ENCODE measurements at places on chromosomes 1 and 21. TPM values are rescaled to one million over a fixed set of nuclear protein-coding genes. Genes with fewer than 3 reads are reported as not detected.

GRCh38 chr1:39689214-39689613 lies 2.0 kb downstream of the HPCAL4 start:
- no peak for DNase-seq

DNA sequence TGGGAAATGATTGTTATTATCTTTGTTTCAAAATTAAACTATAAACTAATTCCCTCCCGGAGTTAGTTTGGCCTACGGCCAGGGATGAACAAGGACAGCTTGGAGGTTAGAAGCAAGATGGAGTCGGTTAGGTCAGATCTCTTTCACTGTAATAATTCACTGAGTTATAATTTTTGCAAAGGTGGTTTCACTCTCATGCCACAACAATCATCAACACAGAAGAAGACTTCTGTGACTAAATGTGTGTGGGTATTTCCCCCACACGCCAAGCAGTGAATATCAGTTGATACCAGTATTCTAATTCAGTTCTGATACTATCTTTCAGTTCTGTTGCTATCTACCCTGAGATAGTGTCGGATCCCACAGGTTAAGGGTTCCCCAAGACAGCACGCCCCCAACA lies 215.1 kb downstream of the S1PR1 start:
- no peak for DNase-seq

GRCh38 chr1:25556791-25557476 lies 13.5 kb downstream of the LDLRAP1 start:
- DNase-seq: peak; percentile 47

ADAMTS1 gene
- total RNA-seq: 70.3 TPM

ERICH3 gene
- total RNA-seq: not detected

GRCh38 chr1:91885213-91885715 lies 687 bp downstream of the TGFBR3 start:
- peak; percentile 68 for DNase-seq

RAB42 gene
- 1.3 TPM for total RNA-seq

DNA sequence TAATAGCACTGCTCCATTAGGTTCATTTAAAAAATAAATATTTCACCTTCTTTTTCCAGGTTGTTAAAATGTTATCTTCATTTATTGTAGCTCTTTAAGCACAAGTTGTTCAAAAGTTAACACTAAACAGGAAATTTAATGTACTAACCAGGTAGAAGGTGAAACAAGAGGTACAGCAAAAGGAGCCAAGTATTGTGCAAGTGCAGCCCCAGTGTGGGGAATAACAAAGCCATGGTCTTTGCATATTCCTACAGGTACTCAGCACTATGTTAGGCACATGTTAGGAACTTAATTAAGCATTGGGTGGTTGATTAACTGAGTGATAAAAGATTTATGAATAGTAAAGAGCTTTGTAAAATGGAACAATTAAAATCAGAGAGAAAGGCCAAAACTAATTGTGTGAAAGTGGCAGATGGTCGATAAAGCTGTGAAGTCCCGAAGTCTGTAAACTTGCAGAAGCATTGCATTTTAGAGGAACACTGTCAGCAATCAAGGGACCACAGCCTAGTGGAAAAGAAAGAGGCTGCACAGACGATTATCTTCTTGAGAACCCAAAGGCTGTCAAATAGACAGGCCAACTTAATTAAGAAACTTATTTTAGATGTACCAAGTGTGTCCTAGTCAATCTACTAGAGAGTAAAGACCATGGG lies 185.8 kb downstream of the SLC44A5 start:
- no peak for DNase-seq

All from psoas muscle (tissue), 8 donors.